ENCODE measurements at places on chromosomes 13 and 19.

DNA sequence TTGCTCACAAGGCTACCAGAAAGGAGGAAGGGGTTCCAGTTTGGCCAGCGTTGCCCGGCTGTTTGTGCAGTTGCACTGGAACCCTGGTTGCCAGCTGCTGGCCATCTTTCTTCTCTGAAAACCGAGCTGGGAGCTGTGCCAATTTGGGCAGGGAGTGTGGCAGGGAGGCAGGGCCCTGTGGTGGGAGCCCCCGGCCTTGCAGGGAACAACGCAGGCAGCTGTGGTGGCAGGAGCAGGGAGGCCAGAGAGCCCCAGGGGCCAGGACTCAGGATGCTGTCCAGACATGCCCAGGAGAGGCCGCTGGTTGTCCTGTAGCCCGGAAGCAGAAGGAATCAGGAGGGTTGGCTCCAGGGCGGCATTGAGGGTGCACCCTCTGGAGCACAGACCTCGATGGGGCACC, 4.8 kb downstream of the KMT5C start:
- no peak for DNase-seq

GRCh38 chr13:108352599-108352998, 83.1 kb downstream of the TNFSF13B start:
- DNase-seq, result no peak

DNA sequence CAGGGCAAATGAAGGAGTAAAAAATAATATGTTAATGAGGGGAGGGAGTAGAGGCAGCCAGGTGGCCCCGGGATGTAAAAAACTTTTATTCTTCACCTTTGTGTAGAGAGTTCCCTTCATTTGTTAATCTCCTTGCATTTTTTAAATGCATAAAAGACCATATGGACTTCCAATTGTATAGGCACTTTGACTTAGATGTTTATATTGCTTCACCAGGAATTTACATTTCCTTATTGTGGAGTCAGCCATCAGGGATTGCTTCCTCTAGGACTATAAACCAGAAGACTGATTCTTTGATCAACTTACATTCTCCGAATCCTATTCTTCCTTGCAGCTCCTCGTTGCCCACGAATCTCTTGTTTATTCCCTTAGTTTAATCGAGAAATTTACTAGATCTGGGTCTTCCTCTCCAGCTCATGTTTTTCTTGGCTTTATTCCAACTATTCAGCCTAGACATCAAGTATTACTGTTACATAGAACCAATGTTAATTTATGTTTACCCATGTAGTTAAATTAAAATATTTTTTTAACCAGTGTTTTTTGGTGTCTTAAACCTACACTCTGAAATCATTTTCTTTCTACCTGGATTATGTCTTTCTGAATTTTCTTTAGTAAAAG, 1187.0 kb upstream of the SLC10A2 start:
- DNase-seq, result no peak

- DNase-seq, result no peak
Measured at GRCh38 chr13:111174377-111175114, 59.4 kb downstream of the ARHGEF7 start.

GRCh38 chr13:98781045-98781444, 28.6 kb upstream of the SLC15A1 start:
- no peak for DNase-seq

DNA sequence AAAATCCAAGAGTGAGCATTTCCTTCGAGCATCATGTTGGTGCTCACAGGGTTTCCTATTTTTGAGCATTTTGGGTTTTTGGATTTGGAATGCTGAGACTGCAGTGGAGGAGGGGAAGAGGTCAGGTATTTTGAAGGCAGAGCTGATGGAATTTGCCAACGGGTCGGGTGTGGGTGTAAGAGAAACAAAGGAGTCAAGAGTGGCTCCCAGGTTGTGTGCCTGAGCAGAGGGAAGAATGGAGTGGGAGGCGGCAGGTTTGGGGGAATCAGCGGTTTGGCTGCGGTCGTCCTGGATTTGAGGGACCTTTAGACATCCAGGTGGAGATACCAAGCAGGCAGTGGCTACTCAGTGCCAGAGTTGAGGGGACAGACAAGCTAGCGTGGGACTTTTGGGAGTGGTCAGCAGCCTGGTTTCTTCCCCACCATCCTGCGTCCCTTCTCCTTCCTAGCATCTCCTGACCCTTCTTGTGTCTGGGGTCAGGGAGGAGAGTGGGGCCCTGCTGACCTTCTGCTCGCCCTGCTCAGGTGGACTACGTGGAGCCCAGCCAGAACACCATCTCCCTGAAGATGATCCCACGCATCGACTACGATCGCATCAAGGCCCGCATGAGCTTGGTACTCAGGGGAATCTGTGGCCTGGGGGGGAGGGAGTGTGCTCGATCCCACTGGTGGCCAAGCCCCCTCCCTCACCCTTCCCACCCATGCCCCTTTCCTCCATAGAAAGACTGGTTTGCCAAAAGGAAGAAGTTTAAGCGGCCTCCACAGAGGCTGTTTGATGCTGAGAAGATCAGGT, 14.5 kb upstream of the TIMM50 start:
- DNase-seq, result no peak

GRCh38 chr13:35669321-35669720, 192.8 kb upstream of the MAB21L1 start:
- no peak for DNase-seq

- peak; percentile 54 for DNase-seq
Measured at GRCh38 chr13:99496184-99497142, 4.8 kb upstream of the TM9SF2 start.

DNA sequence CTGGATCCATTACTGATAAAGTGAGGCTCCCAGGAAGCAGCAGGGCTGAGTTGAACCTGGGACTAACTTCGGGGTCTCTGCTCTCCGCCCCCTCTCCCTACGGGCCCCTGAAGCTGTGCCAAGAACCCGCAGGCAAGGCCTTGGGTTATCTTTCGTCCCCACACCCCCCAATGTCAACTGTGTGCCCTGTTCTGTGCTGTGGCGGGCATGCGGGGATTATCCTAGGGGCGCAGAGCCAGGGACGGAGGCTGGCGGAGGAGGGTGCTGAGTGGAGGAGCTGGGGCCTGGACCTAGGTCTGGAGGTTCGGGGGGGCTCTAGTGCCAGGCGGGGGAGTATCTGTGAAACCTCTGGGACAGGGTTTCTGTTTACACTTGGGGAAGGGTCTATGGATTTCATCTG, 26.4 kb downstream of the RFX1 start:
- no peak for DNase-seq

- no peak for DNase-seq
Measured at GRCh38 chr19:18437491-18438330, at the start of gene ISYNA1. Gene ISYNA1, minus strand, starts transcription at chr19:18438133. Its CDS starts 154 bp downstream, at chr19:18437979.

- no peak for DNase-seq
Measured at GRCh38 chr13:60689571-60689970, 292.6 kb downstream of the TDRD3 start.

GRCh38 chr19:14616407-14616806, 33.5 kb downstream of the CLEC17A start:
- no peak for DNase-seq

DNA sequence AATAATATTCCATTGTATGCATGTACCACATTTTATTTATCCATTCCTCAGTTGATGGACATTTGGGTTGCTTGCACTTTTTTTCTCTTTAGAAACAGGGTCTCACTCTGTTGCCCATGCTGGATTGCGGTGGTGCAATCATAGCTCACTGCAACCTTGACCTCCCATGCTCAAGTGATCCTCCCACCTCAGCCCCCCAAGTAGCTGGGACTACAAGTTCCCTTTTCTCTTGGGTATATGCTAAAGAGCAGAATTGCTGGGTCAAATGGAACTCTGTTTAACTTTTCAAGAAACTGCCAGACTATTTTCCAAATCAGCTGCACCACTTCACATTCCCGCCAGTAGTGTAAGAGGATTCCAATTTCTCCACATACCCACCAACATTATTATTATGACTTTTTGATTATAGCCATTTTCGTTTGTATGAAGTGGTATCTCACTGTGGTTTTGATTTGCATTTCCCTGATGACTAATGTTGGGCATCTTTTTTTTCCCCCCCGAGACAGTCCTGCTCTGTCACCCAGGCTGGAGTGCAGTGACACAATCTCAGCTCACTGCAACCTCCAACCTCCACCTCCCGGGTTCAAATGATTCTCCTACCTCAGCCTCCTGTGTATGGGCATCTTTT, 7.6 kb upstream of the IPO5 start:
- DNase-seq, result no peak

GRCh38 chr19:5927441-5927821, 13.4 kb downstream of the CAPS start:
- no peak for DNase-seq

DNA sequence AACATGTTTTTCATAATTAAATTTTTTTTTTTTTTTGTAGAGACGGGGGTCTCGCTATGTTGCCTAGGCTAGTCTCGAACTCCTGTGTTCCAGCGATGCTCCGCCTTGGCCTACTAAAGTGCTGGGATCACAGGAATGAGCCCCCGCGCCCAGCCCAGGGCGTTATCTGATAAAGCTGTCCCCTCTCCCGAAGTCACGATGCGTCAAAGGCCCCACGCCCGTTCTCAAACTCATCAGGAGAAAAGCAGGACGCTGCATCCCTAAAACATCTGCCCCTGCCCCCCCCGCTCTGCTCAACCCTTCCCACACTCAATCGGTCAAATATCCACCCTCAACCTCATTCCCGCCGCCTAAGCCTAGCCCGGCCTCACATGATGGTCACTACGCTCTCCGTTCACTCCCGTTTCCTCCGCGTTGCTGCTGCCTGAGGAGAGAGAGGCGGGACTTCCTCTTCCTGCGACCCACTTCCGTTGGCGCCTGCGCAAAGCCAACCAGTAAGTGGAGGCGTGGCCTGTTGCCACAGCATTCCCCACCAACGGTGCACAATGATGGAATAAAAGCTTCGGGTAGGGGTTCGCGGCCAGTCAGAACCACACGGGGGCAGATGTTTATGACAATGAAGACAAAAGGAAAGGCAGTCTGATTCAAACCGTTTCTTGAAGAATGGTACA, at the start of gene SNRPD2:
SNRPD2 (minus strand) TSS at position 438 of the 671 bp plus-strand sequence; CDS start at position 373, 65 bp downstream.
- DNase-seq, result no peak

- DNase-seq, result no peak
Measured at GRCh38 chr13:102814793-102815192, 15.9 kb downstream of the BIVM start.

DNA sequence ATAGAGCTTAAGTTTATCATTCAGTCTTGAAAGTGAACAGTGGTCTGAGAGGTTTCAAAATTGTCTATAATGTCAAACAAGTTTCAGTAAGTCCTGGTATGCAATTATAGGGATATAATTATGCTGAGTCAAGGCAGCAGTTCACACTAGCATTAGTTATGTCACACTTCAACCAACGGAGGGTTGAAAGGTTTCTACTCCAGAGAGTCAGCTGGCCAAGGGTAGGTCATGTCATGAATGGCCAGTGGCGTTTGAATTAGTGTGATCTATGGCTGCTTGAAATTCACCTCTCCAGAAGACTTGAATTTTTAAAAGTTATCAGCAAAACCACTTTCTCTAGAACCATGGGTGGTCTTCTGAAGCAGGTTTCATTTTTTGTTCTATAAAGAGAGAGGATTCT, 108.6 kb downstream of the TNFRSF19 start:
- DNase-seq, result no peak

- no peak for DNase-seq
Measured at GRCh38 chr13:92224052-92224821, 825.8 kb downstream of the GPC5 start.

- no peak for DNase-seq
Measured at GRCh38 chr13:76864259-76864658, 21.9 kb downstream of the KCTD12 start.

DNA sequence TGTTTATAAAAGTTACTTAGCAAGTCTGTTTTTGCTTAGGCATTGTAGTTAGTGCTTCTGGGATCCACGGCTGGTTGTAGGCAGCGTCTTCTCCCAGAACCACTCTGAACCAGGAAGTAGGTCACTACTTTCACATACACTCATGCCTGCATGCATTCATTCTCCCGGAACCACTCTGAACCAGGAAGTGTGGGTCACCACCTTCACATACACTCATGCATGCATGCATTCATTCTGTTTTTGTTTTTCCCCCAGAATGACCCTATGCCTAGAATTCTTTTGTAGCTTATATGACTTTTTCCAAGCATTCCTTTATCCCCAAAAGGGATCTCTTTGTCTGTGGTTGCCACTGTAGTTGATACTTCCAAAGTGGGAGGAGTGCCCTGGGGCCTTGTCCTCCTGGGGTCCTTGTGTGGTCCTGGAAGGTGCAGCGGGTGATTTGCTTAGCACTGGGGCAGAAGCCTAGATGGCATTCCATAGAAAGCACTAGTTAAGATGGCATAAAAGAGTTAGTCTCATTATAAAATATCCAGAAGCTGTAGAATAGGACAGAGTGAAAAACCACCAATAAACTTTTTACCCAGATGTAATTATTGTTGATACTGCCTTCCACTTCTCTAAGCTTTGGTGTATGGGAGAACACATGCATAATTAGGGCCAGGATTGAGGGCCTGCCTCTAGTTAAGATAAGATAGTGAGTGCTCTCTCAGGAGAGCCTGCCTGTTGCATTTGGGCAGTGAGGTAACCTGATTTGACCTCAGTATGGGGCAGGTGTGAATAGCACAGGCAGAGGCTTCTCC, 68.6 kb upstream of the TEX29 start:
- DNase-seq, result no peak

- DNase-seq, result no peak
Measured at GRCh38 chr19:41427647-41428480, 690 bp upstream of the B3GNT8 start.

DNA sequence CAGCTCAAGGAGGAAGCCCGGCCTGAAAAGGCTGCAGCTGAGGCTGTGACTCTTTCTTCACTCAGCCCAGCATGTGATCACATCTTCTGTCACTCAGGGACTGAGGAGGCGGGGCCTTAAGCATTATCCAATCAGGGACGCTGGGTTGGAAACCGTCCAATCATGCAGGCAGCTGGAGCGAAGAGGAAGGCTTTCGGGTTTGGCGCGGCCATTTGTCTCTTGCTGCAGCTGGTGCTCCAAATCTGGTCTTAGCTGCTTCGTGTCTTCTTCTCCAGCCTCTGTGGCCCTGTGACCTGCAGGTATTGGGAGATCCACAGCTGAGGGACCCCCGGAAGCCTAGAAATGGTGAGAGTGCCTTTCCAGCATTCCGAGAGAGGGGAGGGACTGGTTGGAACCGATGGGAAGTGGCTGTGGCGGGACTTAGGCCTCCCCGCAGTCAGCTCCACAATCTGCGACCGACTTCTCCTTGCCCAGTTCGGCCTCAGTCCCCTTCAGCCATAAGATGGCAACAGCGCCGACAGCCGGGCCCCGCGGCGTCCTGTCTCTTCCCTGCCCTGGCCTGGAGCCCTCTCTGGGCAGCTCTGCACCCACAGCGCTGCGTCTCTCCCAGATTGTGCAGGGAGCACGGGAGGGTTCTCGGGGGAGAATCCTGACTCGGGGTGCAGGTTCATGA, at the start of gene ZNF90:
ZNF90 (plus strand) TSS at position 210 of the 673 bp plus-strand sequence; CDS start at position 343, 133 bp downstream.
- DNase-seq, result peak; percentile 85

- no peak for DNase-seq
Measured at GRCh38 chr13:21688056-21688455, 17.2 kb downstream of the FGF9 start.

- DNase-seq, result peak; percentile 46
Measured at GRCh38 chr19:7916103-7916954, 1.7 kb downstream of the TGFBR3L start.
